Stimulated activated CD4-positive, alpha-beta T cell treated with anti-CD3 and anti-CD28 coated beads, TNF-alpha, amount 100 ng/mL, for 1 hour (primary cell): ENCODE measurements at places on chromosomes 3 and 15.

DNA sequence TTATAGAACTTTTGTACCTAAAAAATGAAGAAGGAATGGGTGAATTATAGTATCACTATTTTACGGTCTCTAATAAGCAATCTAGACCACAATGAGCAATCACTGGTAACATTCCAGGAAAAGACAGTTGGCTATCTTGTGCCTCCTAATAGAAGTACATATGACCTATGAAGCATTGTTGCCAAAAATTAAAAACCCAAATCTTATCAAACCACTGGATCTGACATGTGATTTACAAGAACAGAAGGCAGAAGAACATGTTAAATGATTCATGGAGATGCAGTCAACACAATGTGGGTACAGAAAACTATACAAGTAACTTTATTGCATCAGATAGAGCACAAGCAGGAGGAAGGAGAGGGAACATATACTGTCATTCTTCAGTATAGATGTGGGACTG, 14.5 kb upstream of the HYKK start:
- no peak for DNase-seq

DNA sequence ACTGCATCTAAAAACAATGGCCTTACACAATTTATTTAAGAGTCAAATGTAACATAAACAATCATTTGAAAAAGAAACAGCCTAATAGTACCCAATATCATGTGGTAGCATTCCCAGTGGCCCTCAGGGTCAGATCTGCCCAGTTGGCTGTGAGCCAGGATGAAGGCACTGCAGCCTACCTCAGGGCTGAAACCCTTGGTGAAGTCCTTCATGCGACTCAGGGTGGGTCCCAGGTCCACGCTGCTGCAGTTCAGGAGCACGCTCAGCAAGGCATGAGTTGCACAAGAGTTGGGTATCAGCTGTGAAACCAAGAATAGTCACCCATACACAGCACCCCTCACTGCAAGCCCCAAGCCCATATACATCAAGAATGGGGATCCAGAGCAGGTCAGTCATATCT, 37.1 kb downstream of the SEMA3G start:
- DNase-seq, result no peak

DNA sequence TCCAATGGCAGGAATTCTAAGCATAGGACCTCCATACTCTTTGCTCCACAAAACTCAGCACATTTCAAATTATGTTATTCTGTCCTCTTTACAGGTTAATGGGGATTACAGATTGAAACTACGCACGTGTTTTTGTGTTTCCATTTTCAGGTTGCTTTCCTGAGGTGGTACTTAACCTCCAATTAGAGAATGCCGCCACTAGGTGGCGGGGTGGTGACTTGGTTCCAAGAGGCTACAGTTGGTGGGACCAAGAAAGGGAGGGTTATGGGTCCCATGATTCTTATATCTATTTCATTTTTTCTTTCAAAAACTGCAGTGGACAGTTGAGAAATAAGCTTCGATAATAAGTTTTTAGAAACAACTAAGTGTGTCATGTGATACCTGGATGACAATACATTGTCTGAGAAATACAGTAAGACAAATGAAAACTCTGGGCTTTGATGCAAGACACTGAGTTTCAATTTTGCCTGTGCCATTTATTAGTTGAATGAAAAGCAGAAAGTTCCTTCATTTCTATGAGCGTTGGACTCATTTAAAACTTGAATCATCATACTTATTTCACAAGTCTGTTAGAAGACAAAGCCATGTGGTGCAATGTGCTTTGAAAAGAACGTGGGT, 539.0 kb downstream of the FGF12 start:
- DNase-seq, result no peak

- no peak for DNase-seq
These were observed 33.0 kb downstream of the FAM98B start for GRCh38 chr15:38486936-38487335.

DNA sequence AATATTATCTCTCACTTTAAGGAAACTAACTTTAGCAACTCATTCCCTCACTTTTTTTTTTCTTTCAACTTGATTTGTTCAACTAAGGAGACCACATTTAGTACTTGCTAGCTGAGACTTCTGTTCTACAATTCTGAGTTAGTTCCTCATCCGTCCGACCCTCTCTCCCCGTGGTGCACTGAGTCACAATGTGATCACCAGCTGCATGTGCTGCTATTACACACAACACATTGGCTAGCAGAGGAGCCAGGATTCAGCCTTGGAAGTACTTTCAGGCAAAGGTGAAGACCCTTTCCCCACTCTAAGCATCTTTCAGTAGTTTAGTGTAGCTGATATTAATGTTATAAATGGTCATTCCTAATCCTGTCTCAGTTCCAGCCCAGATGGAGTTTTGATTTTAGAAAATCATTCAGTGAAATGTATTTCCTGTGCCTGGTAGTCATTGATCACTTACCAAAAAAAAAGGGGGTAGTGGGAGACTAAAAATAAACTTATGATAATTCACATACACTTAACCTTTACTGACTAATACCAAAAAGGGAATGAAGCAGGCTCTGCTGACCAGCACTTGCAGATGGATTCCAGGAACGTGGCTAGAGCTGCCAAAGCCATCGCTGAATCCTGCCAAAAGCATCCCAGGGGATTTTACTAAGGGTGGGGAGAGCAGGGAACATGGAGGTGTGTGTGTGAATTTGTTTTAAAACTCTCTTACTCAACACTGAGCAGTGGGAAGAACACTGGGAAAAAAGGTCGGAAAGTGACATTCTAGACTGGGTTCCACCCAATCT, 424.8 kb downstream of the LPP start:
- no peak for DNase-seq
